Stimulated activated CD8-positive, alpha-beta memory T cell treated with anti-CD3 and anti-CD28 coated beads, Interleukin-2, amount 100 ng/mL, for 48 hours (primary cell): ENCODE measurements at places on chromosomes 7 and 10.

GRCh38 chr10:73789659-73790055, 4.3 kb downstream of the ZSWIM8 start:
- DNase-seq = no peak

GRCh38 chr7:102431617-102432298, 1.6 kb upstream of the ORAI2 start:
- peak; percentile 20 for DNase-seq

- no peak for DNase-seq
These were observed 79.7 kb downstream of the FRMPD2 start for GRCh38 chr10:48194830-48195229.

DNA sequence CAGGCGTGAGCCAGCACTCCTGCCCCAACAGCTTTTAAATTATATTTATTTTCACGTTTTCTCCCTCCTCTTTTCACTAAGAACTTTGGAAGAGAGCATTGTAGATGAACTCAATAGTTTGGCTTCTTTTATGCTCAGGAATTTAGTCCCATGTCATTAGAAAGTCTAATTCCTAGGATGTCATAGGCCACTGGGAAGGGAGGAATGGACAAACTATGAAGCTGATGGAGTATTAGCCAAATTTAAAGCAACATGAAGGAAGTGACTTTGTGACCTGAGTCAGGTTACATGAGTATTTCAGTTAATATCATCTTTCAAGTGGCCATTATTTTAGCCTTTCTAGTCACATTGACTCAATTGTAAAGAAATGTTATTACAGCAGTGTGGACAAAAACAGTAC, 18.0 kb upstream of the OPN4 start:
- no peak for DNase-seq

DNA sequence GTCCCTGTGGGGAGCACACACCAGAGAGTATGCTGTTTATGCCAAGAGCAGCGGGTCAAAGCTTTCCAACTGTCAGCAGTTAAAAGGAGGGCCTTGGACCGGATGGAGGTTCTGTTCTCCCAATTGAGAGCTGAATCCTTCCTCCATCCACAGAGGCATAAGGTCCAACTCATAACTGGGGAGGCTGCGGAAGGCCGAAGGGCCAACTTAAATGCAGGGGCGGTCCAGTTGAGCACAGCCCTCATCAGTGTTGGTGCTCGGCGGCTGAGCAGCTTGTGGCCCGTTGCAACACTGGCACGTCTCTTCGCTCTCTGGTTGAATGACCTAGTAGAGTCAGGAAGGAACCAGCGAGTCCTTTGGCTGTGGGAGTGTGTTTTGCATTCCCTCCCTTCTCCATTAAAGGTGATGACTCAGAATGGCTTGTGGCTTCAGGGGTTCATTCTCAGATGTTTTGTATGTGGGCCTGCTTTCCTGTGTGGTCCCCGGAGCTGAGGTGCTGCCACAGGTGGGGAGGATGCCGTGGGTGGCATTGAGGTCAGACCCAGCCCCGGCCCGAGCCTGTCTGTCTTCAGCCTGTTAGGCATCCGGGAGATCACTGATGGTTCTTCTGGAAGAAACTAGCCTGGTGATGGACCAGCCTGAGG, 44.8 kb upstream of the DMBT1 start:
- DNase-seq = peak; percentile 62

GRCh38 chr7:144628176-144628575, 207.7 kb downstream of the TPK1 start:
- no peak for DNase-seq

GRCh38 chr7:82413237-82413636, 30.3 kb downstream of the CACNA2D1 start:
- DNase-seq = no peak

GRCh38 chr10:14312014-14312413, 18.7 kb downstream of the FRMD4A start:
- DNase-seq = no peak

GRCh38 chr10:93600446-93601145, 439 bp downstream of the RBP4 start:
- no peak for DNase-seq

GRCh38 chr10:74529205-74529604, 297.2 kb upstream of the KAT6B start:
- no peak for DNase-seq

GRCh38 chr7:85104432-85105205, 82.2 kb downstream of the SEMA3D start:
- no peak for DNase-seq

GRCh38 chr10:19730167-19730906, 85.9 kb upstream of the PLXDC2 start:
- DNase-seq = no peak

DNA sequence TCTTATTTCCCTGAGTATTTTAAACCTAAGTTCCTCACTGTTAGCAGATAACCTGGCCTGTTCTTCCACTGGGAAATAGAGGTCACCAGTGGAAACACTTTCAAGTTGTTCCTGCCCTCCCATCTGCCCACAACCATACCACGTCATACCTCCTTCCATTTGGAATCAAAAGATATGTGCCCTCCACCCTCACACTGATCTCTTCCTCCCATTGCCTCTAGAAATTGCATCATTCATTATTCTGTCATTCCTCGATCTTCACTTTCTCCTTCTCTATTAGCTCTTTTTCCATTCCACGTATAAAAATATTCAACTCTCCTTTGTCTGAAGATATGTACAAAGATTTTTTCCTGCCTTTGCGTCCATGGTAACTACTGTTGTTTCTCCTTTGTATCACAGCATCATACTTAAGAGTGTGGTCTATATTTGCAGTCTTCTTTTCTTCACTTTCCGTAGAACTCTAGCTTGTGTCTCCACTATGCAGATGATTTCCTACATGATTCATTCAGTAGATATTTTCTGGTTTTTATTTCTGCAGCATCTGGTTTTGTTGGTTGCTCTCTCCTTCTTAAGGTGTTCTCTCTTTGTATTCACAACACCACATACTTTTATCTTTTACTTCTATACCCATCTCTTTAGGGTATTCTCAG, 312.3 kb downstream of the REEP3 start:
- DNase-seq = no peak

GRCh38 chr10:28367929-28368484, 65.1 kb upstream of the MPP7 start:
- peak; percentile 21 for DNase-seq

DNA sequence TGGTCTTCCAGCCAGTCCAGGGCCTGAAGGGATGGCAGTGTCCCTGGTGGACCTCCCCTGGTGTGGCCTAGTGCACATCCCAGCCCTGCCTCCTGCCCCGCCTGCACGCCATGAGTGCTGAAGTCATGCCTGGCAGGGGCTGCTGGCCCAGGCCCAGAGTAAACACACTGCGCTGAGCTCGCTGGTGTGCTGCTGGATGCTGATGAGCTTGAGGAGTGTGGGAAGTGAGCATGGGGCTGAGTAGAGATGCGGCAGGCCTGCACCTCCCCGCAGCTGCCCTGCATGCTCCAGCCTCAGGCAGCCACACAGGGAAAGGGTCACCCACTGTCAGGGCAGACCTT, 43.2 kb downstream of the HTRA1 start:
- no peak for DNase-seq

- DNase-seq = no peak
These were observed 76.0 kb downstream of the CARD11 start for GRCh38 chr7:2967705-2968104.

GRCh38 chr7:97732565-97733275, 834 bp downstream of the TAC1 start:
- DNase-seq = no peak

GRCh38 chr10:109956454-109957091, 33.3 kb upstream of the XPNPEP1 start:
- peak; percentile 5 for DNase-seq

DNA sequence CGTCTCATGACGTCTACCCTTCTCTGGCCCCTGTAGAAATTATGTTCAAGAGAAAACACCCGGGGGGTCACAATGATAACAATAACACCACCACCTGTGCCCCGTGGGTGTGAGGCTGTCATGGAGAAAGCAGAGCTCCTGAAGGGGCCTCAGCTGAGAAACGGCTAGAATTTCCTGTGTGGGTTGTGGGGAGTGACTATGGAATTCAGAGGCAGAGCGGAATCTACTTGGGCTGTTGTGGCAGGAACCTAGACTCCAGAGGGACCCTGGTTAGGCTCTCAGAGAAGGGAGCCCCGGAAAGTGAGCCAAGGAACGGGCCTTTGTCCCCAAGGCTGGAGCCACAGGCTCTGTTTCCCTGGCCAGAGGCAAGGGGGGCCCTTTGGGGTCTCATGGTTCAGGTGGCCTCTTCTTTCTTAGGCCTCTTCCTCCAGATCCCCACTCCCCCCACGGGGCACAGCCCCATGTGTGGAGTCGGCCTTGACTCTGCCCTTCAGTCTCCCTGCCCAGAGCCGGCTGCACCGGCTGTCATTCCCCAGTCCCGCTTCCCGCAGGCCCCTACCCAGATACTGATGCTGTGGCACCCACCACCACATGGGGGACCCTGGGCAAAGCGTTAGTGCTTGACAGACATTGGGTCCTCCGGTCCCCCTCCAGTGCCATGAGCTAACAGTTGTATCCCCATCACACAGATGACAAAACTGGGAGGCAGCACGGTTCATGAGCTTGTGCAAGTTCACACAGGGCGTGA, 6.5 kb upstream of the GIMAP8 start:
- no peak for DNase-seq

DNA sequence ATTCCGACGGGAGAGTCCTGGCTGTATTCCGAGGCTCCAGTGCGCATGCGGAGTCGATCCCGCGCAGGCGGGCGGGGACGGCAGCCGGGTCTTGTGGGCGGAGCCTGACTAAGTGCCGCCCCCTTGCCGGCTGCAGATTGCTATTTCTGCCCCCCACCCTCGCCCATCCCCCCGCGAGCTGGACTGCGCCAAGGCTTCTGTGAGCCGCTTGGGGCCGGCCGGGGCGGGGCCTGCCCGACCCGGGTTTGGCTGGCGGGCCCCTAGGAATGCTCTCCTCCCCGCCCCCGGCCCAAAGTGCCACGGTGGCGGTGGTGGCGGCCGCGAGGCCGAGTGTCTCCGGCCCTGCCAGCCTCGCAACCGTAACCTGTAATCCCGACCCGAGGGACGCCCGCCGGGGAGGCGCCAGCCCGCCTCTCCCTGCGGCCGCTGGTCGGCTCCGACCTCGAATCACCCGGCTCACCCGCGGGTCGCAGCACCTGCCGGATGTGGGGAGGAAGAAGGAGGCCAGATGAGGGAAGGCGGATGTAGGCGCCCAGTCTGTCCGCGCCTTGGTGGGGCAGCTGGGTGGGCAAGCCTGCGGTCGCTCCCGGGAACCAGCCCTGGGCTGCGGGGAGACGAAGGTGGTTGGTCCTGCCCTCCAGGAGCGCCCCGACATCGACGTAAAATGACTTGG, 702 bp upstream of the KAZALD1 start:
- DNase-seq = peak; percentile 94

- DNase-seq = no peak
These were observed 80.0 kb downstream of the RBM33 start for GRCh38 chr7:155724327-155725005.

- no peak for DNase-seq
These were observed 122.1 kb upstream of the STK17A start for GRCh38 chr7:43460733-43461348.

- no peak for DNase-seq
These were observed 2.3 kb upstream of the GSTO1 start for GRCh38 chr10:104252368-104252767.

DNA sequence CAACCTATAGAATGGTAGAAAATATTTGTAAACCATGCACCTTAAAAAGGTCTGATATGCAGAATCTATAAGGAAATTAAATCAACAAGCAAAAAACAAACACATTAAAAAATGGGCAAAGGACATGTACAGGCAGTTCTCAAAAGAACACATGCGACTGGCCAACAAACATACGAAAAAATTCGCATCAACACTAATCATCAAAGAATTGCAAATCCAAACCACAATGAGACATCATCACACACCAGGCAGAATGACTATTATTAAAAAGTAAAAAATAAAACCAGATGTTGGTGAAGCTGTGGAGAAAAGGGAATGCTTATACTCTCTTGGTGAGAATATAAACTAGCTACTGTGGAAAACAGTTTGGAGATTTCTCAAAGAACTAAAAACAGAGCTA, 33.2 kb downstream of the TMEM229A start:
- no peak for DNase-seq

DNA sequence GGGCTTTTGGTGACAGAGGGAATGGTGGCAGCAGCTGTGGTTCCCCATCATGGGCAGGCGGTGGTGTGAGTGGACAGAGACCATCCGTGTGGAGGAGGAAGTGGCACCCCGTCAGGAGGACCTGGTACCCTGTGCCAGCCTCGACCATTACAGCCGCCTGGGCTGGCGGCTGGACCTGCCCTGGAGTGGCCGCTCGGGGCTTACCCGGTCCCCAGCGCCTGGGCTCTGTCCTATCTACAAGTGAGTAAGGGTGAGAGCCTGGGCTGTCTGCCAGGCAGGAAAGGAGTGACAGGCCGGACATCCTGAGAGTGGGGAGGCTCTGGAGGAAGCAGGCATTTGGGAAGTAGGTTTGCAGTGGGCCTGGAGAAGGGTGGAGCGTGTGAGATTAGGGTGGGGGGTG, 2.9 kb upstream of the ZNF467 start:
- DNase-seq = no peak

DNA sequence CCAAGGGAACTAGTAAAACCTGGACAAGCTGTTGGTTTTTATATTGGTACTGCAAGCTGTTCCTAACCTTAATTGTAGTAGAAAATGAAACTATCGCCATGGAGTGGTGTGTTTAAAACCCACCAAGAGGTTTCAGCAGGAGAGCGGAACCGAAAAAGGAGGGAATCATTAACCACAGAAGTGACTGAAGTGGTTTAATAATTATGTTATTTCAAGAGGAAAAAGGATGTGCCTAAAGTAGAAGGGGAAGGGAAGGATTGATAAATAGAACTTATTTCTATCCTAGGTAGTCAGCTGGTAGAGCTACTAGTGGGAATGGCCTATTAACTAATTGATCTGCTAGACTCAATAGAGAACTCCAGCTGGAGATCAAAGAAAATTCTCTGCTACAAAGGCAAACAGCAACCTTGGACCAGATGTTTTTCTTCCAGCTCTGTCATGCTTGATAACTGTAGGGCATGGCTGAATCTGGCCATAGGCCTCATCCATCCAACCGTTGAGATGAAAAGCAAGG, 91.8 kb downstream of the BAMBI start:
- no peak for DNase-seq

- no peak for DNase-seq
These were observed 2.3 kb upstream of the ZC3HAV1 start for GRCh38 chr7:139111811-139112301.

- no peak for DNase-seq
These were observed 6.2 kb upstream of the ZAN start for GRCh38 chr7:100726996-100727761.

- DNase-seq = no peak
These were observed 46.3 kb downstream of the GCC1 start for GRCh38 chr7:127539116-127539515.

GRCh38 chr10:17101257-17101909, 28.2 kb downstream of the CUBN start:
- no peak for DNase-seq

DNA sequence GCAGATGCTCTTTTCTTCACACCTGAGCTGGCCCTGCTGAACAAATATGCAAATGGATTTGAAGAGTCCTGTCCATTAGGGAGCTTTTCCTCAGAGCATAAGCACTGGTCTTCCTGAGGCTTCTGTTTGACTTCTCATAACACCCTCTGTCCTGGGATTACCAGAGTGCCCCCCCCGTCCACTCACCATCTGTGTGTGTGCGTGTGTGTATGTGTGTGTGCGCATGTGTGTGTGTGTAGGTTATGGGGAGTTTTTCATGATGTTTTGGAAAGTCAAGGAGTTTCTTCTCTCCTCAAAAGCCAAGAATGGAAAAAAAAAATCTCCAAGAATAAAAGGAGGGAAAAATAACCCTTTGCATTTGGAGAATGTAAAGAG, 57.7 kb upstream of the COMTD1 start:
- no peak for DNase-seq

- no peak for DNase-seq
These were observed 45.7 kb downstream of the RHOBTB1 start for GRCh38 chr10:60898321-60898720.

GRCh38 chr10:278707-279106, 143.5 kb downstream of the ZMYND11 start:
- no peak for DNase-seq
